Left ventricle myocardium inferior (tissue), 1 donor: ENCODE measurements at places on chromosomes 5 and 9. TPM values are rescaled to one million over a fixed set of nuclear protein-coding genes. Genes with fewer than 3 reads are reported as not detected.

DNA sequence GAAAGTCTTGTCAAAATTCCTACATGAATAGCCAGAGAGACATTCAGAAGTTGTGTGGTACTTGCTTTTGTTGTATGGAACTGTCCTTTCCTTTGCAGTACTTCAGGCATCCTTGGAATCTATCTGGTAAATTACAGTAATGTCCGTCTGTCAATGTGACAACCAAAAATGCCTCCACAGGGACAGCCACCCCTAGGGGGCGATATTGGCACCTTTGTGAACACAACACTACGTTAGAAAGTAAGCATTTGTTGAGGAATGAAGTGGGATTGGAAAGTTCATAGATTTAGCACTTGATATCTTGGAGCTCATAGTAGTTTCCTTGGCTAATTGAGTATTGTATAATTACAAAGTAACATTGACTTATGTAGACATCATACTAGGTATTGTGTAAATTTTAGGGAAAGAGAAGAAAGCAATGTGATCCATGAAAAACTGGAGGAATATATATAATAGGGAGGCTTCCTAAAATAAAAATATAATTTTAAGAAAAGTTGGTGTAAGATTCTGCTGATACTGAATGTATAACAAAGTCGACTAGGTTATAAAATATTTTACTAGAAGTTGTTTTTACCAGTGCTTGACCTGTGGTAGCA, 32.7 kb downstream of the TMEFF1 start:
- DNase-seq, result peak; percentile 51

DNA sequence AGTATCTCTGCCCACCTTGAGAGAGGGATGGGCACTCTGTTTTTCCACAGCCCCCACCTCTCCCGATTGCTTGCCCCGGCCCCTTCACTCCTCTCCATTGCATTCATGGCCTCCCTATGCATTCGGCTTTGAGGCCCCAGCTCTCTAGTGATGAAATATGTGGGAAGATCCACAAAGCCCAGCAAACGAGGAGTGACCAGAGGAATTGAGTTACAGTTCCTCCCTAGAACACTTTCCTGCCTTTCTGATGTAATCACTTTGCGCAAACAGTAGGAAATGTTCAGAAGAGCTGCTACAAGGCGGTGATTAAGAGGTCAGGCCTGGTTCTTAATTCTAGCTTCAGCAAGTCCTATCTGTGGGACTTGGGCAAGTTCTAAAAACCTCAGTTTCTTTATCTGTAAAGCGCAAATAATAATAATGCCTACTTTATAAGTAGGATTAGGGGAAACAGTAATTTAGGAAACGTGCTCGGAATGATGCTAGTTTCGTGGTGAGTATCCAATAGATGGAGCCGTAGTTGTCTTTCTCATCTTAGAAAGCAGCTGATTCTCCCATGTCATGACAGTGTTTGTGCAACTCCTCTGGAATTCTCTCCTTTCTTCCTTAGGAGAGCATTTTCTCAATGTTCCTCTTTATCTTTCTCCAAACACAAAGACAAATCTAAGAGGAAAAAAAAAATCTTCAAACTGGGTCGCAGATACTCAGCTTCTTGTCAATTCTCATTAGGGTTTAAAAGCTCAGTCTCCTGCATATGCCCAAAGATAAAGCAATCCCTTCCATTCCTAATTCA, 99.5 kb upstream of the MSX2 start:
- DNase-seq, result no peak

DNA sequence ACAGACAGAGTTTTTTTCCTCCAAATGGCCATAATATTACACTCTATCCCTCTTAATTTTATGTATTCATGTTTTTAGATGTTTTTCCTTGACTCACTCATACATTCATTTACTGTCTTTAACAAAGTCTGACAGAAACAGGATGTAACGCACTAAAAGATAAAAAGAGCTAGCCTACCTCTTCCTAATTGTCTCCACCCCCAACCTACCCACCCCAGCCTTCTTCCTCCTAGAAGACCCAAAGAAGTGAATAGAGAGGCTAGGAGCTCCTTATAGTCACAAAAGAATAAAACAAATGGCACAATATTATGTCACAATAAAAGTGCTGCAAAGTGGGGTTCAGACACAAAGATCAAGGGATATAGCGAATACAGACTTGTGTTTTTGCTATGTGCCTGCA, 719 bp downstream of the NOL8 start:
- no peak for DNase-seq

DNA sequence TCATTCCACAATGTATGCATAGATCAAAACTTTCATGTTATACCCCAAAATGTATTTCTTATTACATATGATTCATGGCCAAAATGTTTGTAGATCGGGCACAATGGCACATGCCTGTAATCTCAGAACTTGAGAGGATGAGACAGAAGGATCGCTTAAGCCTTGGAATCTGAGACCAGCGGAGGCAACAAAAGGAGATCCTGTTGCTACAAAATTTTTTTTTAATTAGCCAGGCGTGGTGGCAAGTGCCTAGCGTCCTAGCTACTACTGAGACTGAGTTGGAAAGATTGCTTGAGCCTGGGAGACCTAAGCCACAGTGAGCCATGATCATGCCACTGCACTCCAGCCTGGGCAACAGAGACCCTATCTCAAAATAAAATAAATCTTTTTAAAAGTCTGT, 89.9 kb downstream of the MAPKAP1 start:
- DNase-seq, result no peak

DNA sequence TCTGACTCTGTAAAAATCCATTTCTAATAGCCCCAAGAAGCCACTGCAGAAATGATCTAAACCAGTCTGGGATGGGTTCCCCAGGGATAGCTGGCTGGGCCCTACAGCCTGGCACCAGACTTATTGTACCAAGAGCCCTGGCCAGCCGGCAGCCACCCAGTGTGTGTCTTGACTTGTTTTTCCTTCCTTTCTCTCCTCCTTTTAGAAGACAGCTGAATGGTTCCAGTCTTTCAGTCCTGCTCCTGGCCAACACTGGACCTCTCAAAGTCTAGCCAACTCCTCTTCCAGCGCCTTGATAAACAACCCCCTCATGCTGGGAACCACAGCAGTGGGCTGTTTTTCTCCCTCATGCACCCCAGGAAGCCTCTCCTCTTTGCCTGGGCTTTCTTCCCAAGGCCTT, 34.1 kb downstream of the ATOX1 start:
- DNase-seq, result no peak

DNA sequence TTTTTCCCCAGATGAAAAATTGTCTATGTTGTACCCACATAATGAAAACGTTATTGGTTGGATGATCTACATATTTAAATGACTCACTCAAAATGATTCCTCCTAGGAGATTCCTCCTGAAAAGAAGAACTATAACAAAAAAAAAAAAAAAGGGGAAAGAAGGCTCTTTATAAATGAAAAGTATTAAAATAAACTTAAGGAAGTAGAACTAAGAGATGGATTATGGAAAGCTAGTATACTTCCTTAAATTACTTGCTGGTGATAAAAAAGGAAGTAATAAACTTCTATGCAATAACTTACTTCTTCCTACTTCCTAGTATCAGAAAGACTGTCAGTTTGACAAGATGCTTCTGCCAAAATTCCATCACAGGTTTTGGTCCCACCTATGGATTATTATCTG, 1087.7 kb downstream of the CDH12 start:
- DNase-seq, result no peak

GRCh38 chr5:77937015-77937908, 161.1 kb upstream of the TBCA start:
- no peak for DNase-seq

GRCh38 chr5:177232358-177232757, 71.2 kb downstream of the RAB24 start:
- no peak for DNase-seq

GRCh38 chr9:450057-450456, 235.4 kb downstream of the DOCK8 start:
- DNase-seq, result no peak

DNA sequence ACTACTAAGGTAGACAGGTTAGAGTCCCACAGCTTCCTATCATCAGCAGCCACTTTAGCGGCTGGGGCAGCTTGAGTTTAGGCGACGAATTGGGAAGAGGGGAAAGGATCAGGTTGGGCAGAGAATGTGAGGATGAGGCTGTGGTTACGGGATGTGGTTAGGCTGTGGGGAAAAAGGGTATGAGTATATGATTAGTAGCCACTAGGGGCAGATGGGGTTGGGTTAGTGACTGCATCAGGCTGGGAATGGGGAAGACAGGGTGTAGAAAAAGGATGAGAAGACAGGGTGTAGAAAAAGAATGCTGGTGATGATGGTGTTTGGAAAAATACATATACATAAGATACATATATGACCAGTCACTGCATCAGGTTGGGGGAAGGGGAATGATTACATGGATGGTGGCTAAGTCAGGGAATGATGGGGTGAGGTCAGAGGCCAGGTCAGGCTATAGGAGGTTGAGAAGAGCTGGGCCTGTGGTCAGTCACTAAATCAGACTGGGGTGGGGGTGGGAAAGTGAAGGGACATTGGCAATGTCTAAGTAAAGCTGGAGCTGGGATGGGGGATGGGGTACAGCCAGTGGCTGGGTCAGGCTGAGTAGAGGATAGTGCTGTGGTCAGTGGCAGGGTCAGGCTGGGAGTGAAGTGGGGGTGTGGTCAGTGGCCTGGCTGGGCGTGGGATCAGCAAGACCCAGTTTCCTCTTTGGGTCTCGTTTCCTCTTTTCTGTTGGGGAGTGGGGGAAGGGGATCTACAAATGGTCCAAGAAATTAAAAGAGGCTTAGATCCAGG, 2.1 kb downstream of the TLN1 start:
- DNase-seq, result peak; percentile 66

DNA sequence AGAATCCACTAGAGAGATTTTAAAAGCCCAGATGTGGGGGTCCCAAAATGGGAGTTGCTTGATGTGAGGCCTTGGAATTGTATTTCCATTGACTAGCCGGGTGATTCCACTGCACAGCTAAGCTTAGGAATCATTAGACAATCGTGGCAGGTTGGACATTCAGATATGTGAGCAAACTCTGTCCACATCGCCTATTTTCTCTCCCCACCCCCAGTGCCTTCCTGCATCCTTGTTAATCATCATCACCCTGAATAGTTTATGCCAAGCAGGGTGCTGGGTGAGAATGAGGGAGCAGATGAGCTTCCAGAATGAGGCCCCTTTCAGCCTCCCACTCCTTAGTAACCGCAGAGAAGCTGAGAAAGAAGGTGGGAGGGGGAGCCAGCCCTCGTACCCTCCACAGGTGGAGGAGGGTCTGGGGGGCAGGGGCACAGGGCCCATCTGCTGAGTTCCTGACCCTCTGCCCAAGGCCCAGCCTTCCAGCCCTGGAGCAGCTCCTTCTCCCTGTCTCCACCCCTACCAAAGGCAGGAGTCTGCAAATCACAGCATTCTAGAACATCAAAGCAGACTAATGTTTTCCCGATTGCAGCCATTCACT, 7.7 kb upstream of the TCOF1 start:
- no peak for DNase-seq

GRCh38 chr5:141326088-141326854, 4.0 kb upstream of the PCDHGA1 start:
- DNase-seq, result peak; percentile 74

- DNase-seq, result no peak
Observed at GRCh38 chr5:138186002-138186447, 7.1 kb downstream of the KIF20A start.

- DNase-seq, result no peak
Observed at GRCh38 chr9:107137495-107138202, 145.4 kb upstream of the RAD23B start.

GRCh38 chr5:72653586-72653985, 146.4 kb upstream of the ZNF366 start:
- DNase-seq, result no peak

GRCh38 chr9:126550891-126551351, 62.8 kb upstream of the LMX1B start:
- DNase-seq, result no peak

GRCh38 chr9:121640076-121640475, 11.4 kb upstream of the DAB2IP start:
- DNase-seq, result peak; percentile 65

- no peak for DNase-seq
Observed at GRCh38 chr9:122339579-122339978, 31.2 kb upstream of the PTGS1 start.

GRCh38 chr9:18675332-18675731, 201.4 kb downstream of the ADAMTSL1 start:
- no peak for DNase-seq

- no peak for DNase-seq
Observed at GRCh38 chr9:6214903-6215302, 704 bp upstream of the IL33 start.

DNA sequence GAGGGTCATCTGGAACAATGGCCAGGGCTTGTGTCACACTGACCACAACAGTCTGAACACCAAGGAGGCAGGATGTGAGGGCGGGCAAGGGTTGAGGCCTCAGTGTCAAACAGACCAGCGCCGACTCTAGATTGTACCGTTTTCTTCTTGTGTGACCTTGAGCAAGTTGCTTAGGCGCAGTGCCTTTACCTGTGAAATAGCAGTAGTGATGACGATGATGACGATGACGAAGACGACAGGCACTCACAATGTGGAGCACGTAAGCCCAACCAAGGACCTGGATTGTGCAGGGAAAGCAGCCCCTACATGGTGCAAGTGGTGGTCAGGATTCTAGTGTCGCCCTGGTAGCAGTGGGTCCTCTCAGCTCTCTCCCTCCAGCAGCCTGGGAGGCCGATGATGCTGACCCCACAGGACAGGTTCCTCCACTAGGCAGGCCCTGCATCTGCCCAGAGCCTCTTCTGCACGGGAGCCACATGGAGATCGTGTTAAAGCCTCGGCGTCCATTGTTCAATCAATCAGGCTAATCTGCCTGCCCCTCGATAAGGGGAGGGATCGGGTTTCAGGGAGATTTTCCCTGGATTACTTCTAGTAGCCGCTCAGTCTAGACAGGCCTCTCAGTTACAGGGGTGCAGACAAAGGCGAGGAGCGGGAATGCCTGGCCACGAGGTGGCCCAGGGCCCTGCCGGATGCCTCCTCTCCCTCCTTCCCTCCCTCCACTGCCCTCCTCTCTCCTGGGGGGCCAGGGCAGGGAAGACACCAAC, 91.7 kb downstream of the MACROH2A1 start:
- no peak for DNase-seq

DNA sequence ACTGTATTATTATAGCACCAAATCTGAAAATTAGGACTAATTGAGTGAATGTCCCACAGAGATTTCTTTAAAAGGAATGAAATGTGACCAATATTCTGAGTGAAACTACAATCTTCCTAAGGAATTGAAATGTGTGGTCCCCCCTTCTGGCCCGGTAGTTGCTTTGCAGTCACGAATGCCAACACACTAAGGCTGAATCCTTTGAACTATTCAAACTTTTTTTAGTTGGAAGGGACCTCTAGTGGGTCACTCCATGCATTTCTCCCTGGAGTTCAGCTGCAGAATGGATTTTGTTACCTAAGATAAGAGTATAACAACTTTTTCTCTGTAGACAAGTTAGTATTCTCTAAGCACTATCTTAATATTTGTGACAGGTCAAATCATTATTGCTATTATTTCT, 2.8 kb downstream of the CDH6 start:
- no peak for DNase-seq

- no peak for DNase-seq
Observed at GRCh38 chr9:36093384-36093783, 43.1 kb upstream of the GLIPR2 start.

NMUR2 gene
- total RNA-seq, result not detected

PLPPR1 gene
- not detected for total RNA-seq

TEX48 gene
- total RNA-seq, result not detected

CCDC192 gene
- not detected for total RNA-seq

ACSL6 gene
- total RNA-seq, result 2.7 TPM

BRD3OS gene
- 5.7 TPM for total RNA-seq

TMEFF1 gene
- total RNA-seq, result not detected
